ENCODE measurements at places on chromosomes 2 and 18.

DNA sequence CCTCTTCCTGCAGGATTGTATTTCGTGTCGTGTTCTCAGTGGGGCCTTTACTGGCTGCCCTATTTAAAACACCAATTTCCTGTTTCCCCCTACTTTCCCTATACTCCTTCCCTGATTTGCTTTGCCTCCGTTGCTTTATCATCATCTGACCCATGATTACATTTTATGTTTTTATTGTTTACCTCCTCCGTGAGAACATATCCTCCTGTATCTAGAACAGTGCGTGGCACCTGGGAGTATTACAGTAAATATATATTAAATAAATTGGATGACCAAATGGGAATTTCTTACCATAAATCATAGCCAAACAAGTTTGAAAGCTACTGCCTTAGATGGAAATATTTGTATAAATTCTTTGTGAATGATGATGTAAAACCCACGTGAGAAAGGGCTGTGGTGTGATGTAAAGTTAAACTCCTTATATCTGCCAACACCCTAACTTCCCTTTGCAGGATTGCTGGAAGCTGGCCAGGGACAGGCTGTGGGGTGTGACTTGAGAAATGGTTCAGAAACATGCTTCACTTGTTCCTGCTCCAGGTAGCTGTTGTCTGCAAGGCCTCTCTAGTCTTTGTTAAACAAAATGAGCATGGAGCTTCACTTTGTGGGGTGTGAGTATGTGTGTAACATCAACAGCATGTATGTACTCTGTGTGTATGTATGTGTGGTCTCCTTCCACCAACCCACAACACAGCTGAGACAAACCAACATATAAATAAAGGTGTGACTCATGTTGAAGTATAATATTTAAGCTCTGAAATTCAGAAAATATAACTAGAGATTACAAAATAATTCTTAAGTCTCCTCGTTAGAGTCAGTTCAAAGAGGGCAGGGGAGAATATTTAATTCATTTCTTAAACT is 40.3 kb downstream of the LHCGR start:
- no peak for DNase-seq

DNA sequence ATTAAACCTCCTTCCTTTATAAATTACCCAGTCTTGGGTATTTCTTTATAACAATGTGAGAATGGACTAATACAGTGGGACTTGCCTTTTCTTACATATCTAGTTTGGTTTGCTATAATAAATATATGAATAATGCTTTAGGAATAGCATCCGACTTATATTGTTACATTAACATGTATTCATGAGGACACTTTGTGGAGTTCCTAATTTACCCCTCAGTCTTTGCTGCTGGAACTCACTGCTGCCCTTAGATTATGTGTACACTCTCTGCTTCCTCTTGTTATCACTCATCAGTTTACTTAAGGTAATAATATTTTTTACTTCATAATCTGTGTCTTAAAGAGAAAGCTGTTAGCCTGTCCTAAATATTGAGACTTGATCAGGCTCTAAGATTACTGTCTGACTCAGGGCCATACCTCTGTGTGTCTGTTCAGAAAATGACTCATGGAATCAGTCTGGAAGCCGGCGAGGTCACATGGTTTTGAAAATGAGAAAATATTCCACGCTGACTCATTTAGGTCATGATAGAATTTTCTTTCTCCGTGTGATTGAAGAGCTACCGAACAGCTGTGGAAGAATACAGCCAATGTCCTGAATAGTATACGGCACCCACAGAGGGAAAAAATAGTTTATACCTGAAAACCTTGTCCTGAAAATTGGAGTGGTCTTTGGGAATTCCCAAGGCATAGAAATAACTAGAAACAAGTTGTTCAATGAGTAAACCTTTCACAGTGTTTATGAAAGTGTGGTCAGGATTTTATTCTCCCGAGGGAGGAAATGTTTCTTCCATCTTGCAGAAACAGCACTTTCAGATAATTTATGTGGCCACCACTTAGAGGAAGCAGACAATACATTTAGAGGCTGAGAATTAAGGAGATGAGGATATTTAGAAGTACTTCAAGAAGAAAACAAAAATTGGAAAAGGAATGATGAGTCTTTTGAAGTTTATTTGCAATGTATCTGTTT is 156.4 kb downstream of the DSEL start:
- peak; percentile 29 for DNase-seq

DNA sequence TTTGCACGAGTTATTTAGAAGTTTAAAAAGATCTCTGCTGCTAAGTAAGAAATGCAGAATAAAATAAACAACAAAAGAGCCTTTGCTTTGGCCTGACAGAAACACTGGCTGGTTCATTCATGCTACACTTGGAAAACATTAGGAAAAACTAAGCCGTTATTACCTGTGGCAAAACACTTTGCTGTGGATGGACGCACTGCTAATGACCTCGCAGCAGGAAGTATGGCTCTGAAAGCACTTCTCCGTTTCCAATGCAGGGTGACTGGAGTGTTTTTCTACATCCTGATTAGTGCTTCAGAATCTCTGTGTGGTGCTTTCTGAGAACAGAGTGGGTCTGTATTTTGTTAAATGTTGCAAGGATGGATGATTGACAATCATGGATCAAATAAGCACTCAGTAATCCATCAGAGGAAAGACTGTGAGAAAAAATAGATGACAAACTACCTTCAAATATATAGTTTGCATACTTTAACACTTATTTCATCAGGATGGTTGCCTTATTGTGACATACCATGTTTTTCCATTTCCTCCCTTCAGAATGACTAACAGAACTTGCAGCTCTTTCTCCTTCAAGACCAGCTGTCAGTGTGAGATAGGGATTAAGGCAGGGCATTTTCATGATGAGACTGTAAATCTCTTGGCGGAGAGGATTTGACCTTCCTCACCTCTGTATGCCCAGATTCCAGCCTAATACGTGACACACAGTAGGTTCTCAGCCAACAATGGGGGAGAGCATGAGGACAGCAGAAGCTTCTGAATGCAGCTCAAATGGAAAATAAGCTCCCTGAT is 38.0 kb downstream of the LINC00305 start:
- DNase-seq: no peak

- no peak for DNase-seq
Observed at GRCh38 chr2:100747551-100747950, 72.4 kb upstream of the NPAS2 start.

DNA sequence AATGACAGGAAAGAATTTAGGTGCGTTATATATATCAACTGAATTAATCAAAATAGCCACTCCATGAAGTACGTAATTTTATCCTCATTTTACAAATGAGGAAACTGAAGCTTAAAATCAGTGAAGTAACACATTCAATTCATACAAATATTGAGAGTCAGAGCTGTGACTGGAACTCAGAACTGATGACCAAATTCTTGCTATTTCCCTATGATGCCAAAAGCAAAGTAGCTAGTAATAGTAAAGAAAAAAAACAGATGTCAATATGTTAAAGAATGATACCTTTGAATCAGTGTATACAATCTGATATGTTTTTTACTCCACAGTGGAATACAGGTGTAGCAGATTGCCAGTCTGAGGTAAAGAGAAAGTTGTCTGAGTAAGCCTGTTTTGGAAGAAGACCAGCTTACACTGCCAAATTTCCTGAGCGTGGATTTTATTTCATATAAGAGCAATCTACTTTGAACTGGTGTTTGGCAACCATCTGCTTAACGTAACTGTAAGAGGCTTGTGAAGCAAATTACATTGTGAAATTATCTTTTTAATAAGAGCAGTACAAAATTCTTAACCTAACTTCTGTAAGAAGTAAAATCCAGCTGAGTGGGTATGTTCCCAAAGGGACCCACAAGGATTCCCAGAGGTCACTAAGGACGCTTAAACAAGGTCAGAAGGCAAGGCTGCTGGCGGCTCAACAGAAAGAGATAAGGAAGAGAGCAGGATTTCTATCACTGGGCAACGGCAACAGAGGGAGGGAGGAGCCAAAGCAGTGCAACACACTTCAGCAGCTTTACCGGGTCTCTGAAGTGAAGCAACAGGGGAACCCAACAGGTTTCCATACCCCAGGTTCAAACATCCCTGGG is 85.6 kb downstream of the IKZF2 start:
- no peak for DNase-seq

- no peak for DNase-seq
Observed at GRCh38 chr2:109269706-109270504, 140.9 kb downstream of the SH3RF3 start.

DNA sequence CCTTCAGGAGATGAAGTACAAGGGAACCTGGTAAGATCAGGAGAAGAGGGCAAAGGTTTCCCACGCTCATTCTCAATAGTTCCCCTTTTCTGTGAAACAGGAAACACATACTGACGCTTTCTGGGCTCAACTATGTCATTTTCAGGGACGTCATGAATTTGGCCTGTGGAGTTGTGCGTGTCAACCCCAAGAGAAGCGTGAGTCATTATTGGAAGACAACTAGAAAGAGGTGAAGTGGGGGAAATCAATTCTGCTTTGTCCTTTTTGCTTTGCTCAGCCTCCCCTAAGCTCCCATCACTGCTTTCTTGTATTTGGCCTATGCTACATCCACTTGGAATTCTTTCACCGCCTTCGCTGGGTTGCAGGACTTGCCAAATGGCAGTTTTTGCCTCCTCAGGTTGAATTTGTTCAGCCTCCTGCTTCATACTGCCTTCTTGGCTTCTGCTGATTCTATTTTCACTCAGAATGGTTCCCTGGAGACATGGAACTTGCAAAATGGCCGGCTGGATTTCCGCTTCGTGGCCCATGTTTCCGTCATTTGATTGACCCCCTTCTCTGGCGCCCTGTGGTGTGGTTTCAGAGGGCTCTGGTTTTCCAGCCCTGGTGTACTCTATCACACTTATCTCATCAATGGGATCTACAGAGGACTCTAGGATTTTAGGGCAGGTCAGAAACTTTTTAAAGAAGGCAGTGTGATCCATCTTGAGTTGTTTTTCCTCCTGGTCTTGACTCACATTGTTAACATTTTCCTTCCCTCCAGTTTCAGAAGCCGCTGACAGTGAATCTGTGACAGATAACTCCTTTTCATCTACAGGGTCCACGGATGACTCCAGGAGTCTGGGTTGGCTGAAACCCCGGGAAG is 93.3 kb downstream of the ALPK2 start:
- DNase-seq: no peak

DNA sequence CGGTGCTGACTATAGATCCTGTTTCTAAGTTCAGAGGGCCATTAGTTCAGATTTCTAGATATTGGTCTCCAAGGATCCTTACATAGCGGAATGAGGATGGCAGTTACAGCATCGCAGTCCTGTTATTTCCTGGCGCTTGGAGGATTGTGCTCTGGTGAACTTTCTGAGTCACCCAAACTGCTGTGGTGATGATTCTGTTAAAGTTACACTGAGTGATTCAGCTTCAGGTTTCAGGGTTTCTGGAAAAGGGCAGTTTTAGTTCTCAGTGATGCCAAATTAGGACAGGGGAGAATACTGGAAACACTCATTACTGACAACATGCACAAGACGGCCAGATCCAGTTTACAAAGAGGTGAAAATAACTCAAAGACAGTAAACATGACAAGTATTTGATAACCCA is 52.1 kb upstream of the ANKRD62 start:
- no peak for DNase-seq

DNA sequence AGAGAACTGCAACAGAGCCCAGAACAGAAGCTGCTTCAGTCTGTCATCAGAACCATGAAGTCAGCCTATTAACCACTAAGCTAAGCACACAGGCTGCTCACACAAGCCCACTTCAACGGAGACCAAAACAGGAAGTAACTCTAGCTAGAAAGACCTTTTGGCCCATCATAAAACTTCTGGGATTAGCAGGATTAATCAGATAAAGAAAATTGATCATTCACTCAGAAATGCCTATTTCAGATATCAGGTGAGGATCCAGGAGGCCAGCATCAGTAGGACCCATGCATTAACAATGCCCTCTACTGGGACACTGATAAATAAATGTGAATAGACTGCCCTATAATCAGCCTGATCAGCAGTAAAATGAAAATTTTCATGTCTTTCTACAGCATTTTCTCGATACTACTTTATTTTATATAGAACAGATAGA is 101.4 kb downstream of the WDPCP start:
- DNase-seq: no peak

DNA sequence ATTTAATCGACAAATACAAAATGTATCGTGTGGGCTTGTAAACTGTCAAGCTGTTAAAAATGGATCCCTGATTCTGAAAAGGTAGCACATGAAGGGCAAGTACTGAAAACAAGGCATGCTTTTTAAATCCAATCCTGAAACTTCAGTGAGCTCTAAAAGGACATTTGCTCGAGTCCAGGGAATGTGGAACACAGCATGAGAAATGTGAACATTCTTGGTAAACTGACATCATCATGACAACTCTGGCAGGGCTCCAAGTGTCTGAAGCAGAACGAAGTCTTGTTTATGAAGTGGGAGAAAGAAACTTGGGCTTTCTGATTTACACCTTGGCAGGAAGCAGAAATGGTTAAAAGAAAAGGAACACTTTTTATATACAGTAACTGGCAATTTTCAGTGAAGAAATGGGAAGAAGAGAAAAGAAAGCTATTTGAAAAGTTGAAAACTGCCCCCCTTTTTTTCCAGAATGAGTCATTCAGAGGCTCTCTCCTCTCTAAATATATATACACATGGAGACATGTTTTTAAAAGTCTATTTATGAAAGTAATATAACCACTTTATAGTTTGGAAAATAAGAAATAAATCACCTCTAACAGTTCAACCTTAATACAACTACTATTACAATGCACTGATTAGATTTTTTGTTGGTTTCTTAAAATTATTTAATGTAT is 120.8 kb downstream of the GAREM1 start:
- no peak for DNase-seq

DNA sequence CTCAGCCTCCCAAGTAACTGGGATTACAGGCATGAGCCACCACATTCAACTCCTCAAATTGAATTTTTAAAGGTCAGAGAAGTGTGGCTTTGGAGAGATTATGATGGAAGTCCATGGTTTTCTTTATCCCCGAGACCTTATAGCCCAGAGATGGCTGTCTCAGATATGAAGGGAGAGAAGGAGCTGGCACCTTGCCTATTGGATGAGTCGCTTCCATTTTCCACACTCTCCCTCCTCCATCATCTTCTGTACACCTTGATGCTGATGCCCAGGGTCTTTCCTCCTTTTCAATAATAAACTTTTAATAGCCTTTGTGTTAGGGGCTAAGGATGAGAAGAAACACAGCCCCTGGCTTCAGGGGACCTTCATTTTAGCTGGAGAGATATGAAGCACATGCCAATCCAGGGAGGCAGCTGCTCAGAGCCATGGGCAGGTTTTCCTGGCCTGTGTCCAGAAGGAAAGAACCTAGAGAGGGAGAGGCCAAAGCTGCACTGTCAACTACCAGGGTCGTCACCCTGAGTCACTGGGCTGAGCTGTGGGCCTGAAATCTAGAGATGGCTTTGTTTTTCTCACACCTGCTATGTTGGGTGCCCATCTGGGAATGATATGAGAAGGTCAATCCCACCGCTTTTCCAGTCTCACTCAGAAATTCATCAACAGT is 146.0 kb upstream of the SERTAD2 start:
- no peak for DNase-seq

All from activated CD4-positive, alpha-beta T cell treated with anti-CD3 and anti-CD28 coated beads for 4 hours (primary cell).